ENCODE measurements at places on chromosomes 4 and X.
A peak's percentile ranks its signal among the peaks of the same experiment; 100 is the strongest.

DNA sequence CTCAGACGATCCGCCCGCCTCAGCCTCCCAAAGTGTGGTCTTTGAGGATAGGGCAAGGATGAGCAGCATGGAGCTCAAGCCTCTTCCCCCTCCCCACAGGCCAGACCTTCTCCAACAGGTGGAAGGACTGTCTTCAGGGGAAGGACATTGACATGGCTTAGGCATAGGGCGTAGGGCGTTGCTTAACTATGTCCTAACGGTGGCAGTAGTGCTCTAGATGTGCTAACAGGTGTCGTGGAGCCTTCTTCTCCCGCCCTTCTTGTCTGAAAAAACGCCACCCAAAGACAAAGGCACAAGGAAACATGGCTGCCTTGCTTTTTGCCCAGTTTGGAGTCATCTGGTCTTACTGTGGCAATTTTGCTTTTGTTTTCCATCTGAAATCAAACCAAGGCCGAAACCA is 219.8 kb downstream of the OR13H1 start:
- peak; percentile 61 for DNase-seq

DNA sequence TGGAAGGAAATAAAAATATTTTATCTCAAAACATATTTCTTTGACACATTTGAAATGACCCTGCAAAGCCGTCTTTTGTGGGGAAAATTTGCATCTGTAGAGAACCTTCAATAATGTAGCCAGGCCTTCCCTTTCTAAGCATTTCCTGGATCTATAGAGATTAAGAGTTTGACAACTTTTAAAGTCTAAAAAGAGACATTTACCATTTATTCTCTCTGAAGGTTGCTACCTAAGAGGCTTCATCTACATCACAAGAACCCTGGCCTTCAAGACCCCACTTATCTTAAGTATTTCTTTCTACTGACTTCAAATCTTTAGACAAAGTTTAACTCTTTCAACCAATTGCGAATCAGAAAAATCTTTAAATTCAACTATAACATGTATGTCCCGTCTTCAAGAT is 1639.8 kb downstream of the RPA4 start:
- DNase-seq: no peak

GRCh38 chr4:85153221-85153620 is 186.7 kb upstream of the WDFY3 start:
- peak; percentile 49 for DNase-seq

GRCh38 chrX:3379111-3379510 is 32.7 kb upstream of the MXRA5 start:
- DNase-seq: no peak

DNA sequence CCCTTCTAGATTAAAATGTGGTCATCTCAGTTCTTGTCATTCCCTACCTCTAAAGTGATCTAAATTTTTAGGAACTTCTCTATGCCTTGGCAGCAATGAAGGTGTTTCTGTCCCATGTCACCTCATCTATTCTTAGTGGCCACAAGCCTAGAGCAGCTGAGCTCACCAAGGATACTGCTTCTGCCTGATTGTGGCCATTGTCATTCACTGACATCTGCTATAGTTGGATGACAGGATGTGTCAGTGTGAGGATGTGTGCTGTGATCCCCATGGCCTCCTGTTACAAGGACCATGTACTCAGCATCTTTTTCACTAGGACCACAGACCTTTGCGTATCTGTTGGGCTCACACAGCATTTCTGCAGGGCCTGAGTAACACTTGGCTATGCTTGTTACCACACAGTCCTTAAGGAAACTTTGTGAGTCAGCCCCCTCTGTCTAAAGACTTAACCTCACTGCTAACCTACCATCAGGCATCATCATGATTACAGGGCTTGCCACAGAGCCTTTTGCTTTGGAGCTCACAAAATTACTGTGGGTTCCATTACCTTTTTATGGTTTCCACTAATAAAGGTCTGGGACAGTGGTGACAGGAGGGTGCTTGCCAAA is 421.0 kb downstream of the ADAM29 start:
- peak; percentile 39 for DNase-seq

DNA sequence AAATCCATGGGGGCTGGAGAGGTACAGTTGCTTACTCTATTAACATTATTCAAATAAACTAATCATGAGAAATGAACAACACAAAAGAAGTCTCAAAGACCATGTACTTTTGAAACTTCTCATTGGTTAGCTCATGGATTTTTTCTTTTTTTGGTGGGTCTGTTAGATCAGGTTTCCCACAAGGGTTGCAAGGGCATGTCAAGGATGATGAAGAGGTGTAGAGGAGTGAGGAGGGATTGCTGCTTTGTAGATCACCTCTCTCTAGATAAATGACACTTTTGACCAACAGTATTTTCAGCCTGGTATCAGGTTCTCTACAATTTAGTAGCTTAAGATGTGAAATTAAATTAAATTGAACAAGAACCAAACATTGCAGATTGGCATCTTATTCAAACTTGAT is 417.9 kb upstream of the AGA start:
- DNase-seq: no peak

DNA sequence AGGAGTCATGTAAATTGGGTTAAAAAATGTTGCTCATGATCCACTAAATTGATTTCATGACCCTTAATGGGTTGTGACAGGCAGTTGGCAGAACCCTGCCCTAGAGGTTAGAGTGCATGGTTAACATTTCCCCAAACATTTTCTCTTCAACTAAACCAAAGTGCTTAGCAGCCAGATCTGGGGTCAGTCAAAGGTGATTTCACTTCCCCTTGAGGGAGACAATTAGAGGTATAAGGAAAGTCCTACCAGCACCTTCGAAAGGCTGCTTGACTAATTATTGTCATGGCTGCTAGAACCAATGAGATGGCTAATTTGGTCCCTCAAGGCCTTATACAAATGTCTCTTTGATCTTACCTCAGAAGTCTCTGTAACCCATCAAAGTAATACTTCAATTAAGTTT is 30.9 kb upstream of the INTS6L start:
- no peak for DNase-seq

All from adipocyte (in vitro differentiated cells).